ENCODE measurements at places on chromosomes 7 and 10.

GRCh38 chr10:93440591-93441091 lies 41.5 kb downstream of the MYOF start:
- DNase-seq = no peak

DNA sequence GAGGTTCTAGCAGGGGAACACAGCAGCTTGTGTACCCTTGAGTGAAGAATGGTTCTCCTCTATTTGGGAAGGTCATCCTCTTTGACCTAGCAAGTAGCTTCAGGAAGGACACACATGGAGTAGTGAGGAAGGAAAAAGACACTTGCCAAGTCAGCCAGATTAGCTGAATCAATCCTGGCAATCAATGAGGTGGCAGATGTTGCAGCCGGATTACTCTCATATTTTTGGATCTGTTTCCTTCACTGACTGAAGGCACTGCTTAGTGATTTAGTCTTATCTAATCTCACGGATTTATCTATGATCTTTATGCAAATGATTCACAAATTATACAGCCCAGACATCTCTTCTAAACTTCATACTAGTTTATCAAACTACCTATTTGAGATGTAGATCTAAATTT lies 218.8 kb downstream of the GPR158 start:
- DNase-seq = peak; percentile 1

- DNase-seq = no peak
Measured at GRCh38 chr10:72081772-72082590, 6.4 kb downstream of the SPOCK2 start.

GRCh38 chr7:97016381-97017191 lies 8.0 kb downstream of the DLX5 start:
- DNase-seq = peak; percentile 61

- DNase-seq = no peak
Measured at GRCh38 chr7:95155965-95156364, 168.4 kb downstream of the PON1 start.

DNA sequence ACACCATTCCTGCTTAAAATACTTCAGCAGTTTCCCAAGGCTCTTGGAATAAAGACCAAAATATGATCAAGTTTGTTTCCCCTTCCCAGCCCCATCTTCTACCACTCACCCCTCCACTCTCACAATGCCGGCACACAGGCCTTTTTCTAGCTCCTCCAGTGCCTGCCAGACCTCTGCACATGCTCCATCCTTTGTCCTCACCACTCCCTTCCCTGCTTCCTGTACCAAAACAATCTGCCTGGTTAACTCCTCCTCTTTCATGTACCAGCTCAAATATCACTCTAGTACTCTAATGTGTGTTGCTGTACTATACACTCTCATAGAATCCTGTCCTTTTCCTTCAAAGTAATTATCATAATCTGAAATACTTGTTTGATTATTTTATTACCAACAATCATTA lies 19.4 kb downstream of the SCRN1 start:
- no peak for DNase-seq

- DNase-seq = no peak
Measured at GRCh38 chr10:58779594-58779993, 266.9 kb downstream of the BICC1 start.

DNA sequence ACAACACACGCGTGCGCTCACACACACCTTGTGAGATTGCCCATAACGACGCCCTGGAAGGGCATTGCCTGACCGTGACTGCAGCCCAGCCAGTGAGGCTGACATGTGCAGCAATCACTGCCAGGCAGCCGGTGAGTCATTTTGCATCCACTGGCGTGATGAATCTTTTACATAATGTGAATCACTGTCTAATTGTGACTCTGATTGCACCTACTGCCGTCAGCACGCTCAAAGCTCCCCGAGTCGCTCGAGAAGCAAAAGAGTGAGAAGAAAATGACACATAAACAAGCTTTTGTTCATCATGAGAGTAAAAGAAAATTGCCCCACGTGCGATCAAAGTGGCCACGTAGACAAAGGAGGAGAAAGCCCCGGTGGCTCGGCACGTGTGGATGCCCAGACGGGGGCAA lies 117.4 kb upstream of the PFKP start:
- DNase-seq = no peak

DNA sequence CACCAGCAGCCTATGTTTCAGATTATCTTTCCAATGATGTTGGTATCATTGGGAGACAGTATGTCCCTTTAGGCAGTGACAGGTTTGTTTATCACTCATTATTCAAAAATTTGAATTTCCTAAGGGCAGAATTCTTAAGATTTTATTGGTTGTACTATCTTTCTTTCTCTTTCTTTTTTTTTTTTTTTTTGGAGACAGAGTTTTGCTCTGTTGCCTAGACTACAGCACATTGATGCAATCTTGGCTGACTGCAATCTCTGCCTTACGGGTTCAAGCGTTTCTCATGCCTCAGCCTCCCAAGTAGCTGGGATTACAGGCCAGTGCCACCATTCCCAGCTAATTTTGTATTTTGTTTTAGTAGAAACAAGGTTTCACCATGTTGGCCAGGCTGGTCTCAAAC lies 111.2 kb downstream of the PON1 start:
- DNase-seq = no peak

- DNase-seq = no peak
Measured at GRCh38 chr7:84735011-84735410, 451.8 kb downstream of the SEMA3D start.

- no peak for DNase-seq
Measured at GRCh38 chr7:143992670-143993069, 7.5 kb upstream of the OR6B1 start.

DNA sequence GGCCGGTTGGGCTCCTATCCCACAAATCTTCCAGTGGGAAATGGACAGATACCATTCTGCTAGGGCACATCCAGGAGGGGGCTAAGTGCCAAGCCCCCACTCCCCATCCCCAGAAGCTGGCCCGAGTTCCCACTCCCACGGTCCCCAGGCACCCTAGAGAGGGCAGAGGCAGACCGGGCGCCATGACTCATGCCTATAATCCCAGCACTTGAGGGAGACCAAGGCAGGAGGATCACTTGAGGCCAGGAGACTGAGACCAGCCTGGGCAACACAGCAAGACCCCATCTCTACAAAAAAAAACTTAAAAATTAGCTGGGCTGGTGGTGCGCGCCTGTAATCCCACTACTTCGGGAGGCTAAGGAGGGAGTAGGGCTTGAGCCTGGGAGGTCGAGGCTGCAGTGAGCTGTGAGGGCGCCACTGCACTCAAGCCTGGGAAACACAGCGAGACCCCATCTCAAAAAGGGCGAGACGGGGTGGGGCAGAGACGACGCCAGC lies 870 bp downstream of the GNA12 start:
- no peak for DNase-seq

DNA sequence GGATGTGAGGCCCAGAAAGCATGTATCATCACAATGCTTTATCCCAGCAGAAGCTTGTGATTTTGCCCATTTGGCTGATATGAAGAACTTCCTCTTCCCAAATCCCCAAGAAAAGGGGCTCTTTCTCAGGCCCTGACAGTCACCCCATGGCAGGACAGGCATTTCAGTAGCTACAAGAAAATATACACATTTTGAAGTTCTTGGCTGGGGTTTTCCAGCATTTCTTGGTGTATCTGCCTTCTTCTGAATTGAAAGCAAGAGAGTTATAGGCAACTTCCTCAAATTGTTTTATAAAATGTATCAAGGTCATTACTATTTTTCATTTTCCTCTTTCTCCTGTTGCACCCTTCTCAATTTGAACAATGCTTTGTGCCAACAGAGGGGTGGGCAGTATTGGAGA lies 63.3 kb upstream of the PDLIM1 start:
- no peak for DNase-seq

DNA sequence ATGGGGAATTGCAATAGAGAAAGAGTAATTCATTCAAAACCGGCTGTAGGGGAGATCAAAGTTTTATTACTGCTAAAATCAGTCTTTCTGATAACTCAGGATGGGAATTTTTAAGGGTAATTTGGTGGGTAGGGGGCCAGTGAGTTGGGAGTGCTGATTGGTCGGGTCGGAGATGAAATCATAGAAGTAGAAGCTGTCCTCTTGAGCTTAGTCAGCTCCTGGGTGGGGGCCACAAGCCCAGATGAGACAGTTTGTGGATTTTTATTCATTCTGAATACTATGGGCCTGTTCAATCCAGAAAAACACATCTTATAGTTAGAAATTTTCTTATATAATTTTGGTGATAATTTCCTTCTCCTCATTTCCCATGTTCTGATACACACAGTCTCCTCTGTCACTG lies 25.4 kb downstream of the CALD1 start:
- DNase-seq = no peak

GRCh38 chr7:46285878-46286277 lies 364.8 kb upstream of the IGFBP3 start:
- no peak for DNase-seq

- no peak for DNase-seq
Measured at GRCh38 chr10:105988848-105989247, 1175.7 kb downstream of the SORCS1 start.

GRCh38 chr7:29274146-29275017 lies 79.8 kb downstream of the CHN2 start:
- DNase-seq = peak; percentile 25

DNA sequence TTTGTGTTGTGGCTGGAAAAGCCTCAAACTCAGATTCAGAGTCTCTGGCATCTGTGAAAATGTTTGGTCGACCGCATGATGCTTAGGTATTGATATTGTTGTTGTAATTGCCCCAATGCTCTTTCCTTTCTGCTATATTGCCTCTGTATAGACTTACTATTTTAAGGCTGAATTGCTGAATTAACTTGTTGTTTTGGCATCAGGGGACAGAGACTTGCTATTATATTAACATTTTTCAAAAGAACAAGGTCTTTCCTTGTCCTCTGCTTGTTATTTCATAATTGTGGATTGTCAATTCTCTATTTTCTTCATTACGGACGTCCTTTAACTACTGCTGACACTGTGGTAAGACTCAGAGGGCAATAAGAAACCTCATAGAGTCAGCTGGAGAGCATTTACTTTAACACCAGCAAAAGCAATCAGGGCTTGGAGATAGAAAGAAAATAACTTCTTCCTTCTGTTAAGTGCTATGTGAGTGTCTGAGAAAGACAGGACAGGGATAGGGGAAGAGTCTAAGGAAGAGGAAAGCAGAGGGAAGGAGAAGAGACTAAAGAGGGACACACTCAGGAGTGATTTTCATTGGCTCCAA lies 17.6 kb downstream of the CPED1 start:
- no peak for DNase-seq

- DNase-seq = no peak
Measured at GRCh38 chr7:18177129-18177814, 149.6 kb upstream of the PRPS1L1 start.

DNA sequence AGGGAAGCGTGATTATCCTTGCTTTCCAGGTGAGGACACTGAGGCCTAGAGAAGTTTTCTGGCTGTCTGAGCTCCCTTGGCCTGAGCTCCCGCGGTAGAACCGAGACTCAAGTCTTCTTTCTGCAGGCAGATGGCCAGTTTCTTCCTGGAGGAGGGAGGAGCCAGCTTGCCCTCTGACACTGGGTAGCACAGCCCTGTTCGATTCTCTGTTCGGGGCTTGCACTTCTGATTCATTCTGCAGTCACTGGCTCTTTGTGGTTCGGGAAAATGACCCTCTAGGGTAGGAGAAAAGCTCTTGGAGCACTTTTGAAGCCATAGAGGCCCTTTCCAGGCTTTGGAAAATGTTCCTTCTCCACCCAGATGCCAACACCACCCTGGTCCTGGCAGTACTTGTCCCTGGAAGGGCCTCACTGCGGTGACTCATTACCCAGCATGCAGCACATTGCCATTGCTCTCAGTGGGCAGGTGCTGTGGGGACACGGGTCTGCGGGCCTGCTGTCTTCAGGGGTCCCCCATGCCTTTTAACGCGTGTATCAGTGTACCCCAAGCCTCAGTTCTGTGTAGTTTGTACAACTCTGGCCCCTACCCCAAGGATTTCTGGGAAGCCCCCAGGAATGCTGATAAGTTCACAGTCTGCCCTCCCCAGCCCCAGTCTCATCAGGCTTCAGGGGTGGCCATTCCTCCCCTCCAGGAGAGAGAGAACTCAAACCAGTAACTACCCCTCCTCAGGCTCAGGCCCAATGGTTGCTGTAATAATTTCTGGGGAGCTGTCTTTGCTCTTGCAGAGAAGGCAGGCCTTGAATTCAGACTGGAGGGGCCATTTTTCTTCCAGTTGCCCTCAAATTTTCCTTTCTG lies 11.9 kb downstream of the CHST3 start:
- no peak for DNase-seq

DNA sequence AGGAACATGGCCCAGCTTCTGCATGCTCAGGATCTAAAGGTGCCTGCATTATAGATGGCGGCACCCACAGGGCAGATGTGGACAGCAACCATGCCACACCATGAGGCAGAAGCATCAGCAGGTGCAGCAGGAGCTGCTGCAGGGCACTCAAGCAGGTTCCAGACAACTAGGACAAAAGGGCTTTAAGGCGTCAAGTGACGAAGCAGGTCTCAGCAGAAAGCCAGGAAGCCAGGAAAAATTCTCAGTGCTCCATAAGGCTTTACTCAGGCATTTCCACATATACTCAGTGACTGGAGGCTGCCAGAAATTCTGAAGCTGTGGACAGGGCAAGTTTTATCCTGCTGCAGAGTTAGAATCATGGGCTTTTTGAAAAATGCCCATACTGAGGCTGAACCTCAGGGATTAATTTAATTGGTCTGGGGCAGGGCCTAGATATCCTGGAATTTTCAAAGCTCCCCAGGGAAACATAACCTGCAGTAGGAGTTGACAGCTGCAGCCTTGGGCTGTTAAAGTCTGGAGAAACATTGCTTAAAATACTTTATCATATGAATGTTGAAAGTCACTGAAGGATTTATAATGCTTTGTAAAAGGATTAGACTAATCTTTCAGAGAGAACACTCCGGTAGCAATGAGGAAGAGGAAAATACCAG lies 68.1 kb upstream of the RNF148 start:
- DNase-seq = peak; percentile 76

DNA sequence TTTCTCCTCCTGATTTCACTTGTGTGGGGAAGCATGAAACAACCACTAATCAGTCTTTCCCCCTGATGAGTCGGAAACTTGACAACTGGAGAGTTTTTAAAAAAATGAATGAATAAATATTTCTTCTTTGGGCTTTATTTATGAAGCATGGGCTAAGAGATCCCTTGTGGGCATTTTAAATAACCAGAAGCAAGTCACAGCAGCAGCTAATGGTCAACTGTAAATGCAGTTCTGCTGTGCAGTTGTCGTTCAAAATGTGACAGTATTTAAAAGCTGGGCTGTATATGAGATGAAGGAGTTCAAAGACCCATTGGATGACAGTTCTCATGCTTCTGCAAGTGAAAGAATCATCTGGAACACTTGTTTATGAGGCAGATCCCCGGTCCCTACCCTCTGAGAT lies 54.1 kb downstream of the STEAP1B start:
- no peak for DNase-seq

DNA sequence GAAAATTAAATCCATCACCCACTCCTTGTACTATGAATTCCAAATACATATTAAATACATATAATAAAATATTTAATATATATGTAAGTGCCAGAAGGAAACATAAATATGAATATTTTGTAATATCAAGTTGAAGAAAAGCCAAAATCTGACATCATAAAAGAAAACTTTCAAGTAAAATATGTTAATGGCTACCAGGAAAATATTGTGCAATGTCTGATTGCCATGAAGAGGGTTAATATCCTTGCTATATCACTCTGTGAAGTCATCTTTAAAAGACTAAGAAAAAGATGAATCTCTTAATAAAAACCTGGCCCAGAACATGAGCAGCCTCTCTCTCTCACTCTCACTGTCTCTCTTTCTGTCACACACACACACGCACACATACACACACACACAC lies 130.2 kb downstream of the EGFR start:
- DNase-seq = no peak
